Hair follicular keratinocyte (primary cell): ENCODE measurements at places on chromosomes 2 and 18. TPM values are rescaled to one million over a fixed set of nuclear protein-coding genes. Genes with fewer than 3 reads are reported as not detected.

Gene ALPG
- not detected in 2 replicates for total RNA-seq

Gene ECEL1
- total RNA-seq, result not detected in 2 replicates

Gene DSC3
- 64.9 and 106 TPM in 2 replicates for total RNA-seq

Gene SCYGR4
- total RNA-seq, result not detected in 2 replicates

Gene ABCG5
- not detected in 2 replicates for total RNA-seq

Gene DPP4
- total RNA-seq, result 0.27 and 1.8 TPM in 2 replicates

Gene SKOR2
- not detected in 2 replicates for total RNA-seq

Gene TBR1
- not detected in 2 replicates for total RNA-seq

Gene LAMA3
- 608 and 1,811 TPM in 2 replicates for total RNA-seq

Gene IL1F10
- total RNA-seq, result 0.08 and 1.3 TPM in 2 replicates

Gene RAB6C
- not detected in 2 replicates for total RNA-seq

Gene DSG2
- total RNA-seq, result 53.2 and 73.2 TPM in 2 replicates

Gene CROCC2
- total RNA-seq, result not detected in 2 replicates

Gene CYTIP
- not detected in 2 replicates for total RNA-seq

Gene CNDP1
- not detected in 2 replicates for total RNA-seq

Gene RNF125
- total RNA-seq, result 1.5 and 2.7 TPM in 2 replicates

Gene MSH6
- 34.4 and 57.9 TPM in 2 replicates for total RNA-seq

Gene C2orf42
- 7.4 and 13.7 TPM in 2 replicates for total RNA-seq

Gene ANKRD36B
- total RNA-seq, result 4.2 and 4.3 TPM in 2 replicates

Gene IL1RL1
- total RNA-seq, result 1.5 and 4.3 TPM in 2 replicates

Gene FAM124B
- total RNA-seq, result not detected in 2 replicates

Gene NCKAP5
- 1.3 and 1.7 TPM in 2 replicates for total RNA-seq

Gene UGT1A8
- total RNA-seq, result not detected in 2 replicates

Gene COL6A3
- total RNA-seq, result 3.2 and 23.8 TPM in 2 replicates
